ENCODE measurements at places on chromosomes 13 and 19.

GRCh38 chr13:48592688-48593049 lies 59.8 kb upstream of the RCBTB2 start:
- DNase-seq, result no peak

DNA sequence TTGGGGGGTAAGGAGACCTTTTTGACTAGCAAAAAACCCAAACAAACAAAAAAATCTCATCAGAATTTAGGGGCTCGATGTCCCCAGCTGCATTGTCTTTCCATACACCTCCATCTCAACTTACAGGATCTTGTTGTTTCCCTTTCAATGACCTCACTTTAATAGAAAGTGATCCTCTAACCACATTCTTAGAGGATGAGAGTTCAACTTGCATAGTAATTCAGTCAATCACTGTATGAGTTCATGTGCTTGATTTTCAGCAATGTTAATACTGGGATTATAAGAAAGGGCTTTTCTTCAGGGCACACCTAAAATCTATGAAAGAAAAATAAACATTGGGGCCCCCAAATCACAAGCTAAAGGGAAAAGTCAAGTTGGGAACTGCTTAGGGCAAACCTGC lies 1512.0 kb downstream of the SLITRK1 start:
- DNase-seq, result no peak

- DNase-seq, result no peak
These were observed 10.6 kb downstream of the SCGB2B2 start for GRCh38 chr19:34666200-34666957.

- no peak for DNase-seq
These were observed 2792.1 kb downstream of the PCDH9 start for GRCh38 chr13:64438084-64438483.

DNA sequence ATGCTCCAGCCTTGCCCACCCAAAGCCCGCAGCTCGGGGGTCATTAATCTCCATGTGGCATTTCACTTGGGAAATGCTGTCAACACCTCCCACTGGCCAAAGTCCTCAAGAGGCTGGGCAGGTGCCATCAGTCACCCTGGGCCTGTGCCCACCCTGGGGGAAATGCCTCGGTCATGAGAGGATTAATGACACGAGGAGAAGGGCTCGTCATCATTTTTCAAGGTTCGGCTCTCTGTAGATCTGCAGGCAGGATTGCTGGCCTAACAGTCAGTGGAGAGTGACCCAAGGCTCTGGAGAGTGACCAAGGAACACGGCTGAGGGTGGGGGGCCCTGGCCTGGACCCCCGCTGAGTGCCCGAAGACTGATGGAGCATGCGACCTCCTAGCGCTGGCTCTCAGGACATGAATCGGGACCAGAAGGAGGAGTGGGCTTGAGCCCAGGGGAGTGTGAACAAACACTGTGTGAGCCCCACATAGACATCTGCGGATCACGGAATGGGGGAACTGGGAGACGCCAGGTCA lies 15.2 kb upstream of the KCTD15 start:
- DNase-seq, result no peak

DNA sequence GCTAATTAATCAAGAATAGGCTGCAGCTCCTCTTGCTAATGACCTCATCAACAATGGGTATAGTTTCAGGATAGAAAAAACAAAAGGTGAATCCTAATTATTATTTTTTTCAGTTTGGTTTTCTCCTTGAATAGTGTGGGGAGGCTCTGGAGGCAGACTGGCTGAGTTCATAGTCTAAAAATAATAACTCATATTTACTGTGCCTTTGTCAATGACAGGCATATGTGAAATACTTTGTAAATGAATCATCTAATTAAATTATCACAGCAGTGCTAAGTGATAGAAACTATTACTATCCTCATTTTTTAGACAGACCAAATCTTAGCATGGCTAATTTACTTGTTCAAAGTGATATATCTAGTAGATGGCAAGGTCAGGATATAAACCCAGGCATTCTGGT lies 1261.0 kb upstream of the SLC10A2 start:
- no peak for DNase-seq

- no peak for DNase-seq
These were observed 34.5 kb upstream of the ATP1A3 start for GRCh38 chr19:42028304-42029216.

- no peak for DNase-seq
These were observed 655 bp downstream of the DENND1C start for GRCh38 chr19:6480848-6481415.

DNA sequence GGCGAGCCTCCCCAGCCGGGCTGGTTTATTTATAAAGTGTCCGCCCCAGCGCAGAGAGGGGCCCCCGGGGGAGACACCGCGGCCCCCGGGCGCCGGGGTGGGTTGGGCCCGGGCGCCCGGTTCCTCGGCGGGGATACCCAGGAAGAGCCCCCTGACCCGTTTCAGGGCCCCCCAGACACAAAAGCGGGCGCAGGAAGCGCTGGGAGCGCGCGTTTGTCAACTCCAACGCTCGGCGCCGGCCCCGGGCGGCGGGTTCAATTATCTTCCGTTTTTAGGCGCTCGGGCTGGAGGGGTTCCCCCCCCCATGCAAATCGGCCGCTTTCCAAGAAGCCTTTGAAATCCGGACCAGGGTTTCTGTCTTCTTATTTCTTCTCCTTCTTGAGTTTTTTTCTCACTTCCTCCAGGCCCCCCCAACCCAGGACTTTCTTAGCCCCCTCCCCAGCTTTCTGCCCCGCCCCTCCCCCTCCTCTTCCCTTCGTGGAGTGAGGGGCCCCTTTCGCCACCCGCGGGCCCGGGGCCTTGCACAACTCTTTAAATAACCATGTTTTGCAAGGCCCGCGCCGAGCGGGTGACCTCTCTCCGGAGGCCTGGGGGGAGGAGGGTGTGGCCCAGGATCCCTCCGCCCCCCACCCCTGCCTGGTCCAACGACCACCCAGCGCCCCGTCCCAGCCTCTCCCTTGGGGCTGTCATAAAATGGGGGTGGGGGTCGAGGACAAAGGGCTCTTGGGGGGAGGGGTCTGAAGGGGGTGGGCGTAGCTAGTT lies 935 bp downstream of the ARID3A start:
- DNase-seq, result no peak

GRCh38 chr19:4181053-4181508 lies 1.3 kb downstream of the SIRT6 start:
- DNase-seq, result no peak

- DNase-seq, result no peak
These were observed 548.6 kb upstream of the SLITRK5 start for GRCh38 chr13:87122551-87122950.

DNA sequence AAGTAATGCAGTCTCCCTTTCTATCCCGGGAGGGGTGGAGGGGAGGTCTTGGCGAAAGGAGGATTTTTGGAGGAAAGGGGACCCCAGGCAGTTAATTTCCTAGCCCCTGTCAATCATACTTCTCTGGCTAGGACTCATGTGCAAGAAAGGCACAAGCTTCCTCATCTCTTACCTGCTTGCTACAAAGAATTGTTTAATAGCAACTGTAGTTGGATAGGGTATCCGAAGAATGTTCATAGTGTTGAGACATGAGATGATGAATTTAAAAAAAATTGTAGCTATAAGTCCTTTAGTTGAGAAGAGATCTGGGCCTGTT lies 525 bp downstream of the BORA start:
- no peak for DNase-seq

GRCh38 chr19:48870048-48870447 lies 1.6 kb upstream of the PLEKHA4 start:
- no peak for DNase-seq

- DNase-seq, result no peak
These were observed 1165.0 kb downstream of the SLITRK1 start for GRCh38 chr13:82717249-82717648.

DNA sequence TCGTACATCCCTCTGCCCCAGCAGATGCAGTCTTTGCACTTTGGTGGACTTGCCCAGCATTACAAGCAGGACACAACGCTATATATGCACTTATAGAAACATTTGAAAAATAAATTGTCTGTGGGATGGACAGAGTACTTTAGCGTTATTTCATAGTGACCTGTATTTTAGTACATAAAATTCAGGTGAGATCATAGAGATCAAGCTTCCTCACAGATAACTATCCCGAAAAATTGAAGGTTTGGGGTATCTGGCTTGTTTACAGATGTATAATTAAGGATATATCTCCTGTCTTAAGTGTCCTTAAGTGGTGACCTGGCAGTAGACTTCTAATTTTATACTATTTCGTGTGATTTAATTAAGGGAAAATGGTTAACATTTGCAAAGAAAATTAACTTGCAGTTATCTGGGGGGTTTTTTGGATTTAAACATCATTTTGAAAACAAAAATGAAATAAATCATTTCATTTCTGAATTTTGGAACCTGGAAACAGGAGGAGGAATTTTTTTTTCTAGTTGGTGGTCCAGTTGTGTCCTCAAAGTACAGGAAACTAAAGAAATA lies 977 bp upstream of the MAB21L1 start:
- no peak for DNase-seq

DNA sequence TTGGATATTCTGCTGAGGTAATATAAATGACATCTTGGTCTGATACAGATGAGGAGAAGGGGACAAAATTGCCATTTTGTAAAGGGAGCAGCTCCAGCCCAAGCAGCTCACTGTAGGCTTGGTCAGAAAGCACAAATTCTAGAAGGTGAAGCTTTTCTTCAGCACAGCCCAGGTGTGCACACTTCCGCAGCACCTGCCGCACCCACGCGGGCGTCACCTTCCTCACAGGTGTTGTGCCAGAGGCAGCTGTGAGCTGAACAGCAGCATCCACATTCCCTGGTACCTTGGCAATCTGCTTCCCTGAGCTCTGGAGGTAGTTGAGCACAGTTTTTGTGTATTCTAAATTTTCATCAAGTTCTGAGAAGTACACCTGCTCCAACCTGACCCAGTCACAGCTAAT lies 79.0 kb downstream of the SACS start:
- DNase-seq, result no peak

DNA sequence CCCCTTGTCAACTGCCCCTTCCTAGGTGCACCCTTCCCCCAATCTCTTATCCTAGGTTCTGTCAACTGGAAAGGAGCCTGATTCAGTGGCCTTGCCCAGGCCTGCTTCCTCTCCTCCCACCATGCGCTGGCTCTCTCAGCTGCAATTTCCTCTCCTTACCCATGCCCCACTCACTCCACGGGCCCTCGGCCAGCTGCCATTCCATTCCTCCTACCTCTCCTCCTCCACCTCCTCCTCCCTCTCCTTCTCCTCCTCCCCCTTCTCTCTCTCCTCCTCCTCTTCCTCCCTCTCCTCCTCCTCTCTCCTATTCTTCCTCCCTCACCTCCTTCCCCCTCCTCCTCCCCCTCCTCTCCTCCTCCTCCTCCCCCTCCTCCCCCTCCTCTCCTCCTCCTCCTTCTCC lies 9.6 kb upstream of the TIMM44 start:
- DNase-seq, result no peak

- no peak for DNase-seq
These were observed 52.5 kb downstream of the FLT3 start for GRCh38 chr13:28047757-28048388.

- DNase-seq, result no peak
These were observed 94.1 kb downstream of the TNFSF13B start for GRCh38 chr13:108363666-108364065.

- no peak for DNase-seq
These were observed 197.1 kb upstream of the GPC6 start for GRCh38 chr13:93029536-93029935.

DNA sequence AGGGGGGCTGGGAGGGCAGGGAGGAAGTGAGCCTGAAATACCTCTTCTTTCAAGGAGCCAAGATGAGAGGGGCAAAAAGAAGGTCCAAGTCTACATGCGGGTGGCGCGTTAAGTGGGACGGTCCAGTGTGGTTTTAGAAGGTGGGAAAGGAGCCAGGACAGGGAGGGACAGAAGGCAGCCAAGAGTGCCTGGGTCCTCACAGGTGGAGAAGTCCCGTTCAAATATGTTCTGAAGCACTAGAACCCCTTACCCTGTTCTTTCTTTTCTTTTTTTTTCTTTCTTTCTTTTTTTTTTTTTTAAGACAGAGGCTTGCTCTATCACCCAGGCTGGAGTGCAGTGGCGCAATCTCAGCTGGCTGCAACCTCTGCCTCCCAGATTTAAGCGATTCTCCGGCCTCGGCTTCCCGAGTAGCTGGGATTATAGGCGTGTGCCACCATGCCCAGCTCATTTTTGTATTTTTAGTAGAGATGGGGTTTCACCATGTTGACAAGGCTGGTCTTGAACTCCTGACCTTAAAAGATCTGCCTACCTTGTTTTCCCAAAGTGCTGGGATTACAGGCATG lies 7.4 kb downstream of the CAMSAP3 start:
- DNase-seq, result no peak

DNA sequence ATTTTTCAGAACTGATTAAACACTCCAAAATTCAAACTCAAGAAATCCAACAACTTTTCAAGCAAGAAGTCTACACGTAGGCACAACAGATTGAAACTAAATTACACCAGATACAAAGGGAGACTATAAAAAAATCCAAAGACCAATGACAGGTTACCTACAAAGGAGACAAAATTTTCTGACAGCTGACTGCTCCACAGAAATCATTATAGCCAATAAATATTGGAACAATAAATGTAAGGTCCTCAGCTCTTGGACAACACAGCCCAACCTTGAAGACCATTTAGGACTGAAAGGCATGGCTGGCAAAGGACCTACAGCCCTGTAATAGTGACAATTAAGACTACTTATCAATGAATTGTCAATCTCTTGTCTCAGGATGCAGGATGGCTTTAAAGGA lies 15.9 kb downstream of the ZNF350 start:
- no peak for DNase-seq

- DNase-seq, result no peak
These were observed 12.2 kb upstream of the RELB start for GRCh38 chr19:44988896-44989556.
